T47D (cell line): ENCODE measurements at places on chromosomes 1 and 21.
A peak's percentile ranks its signal among the peaks of the same experiment; 100 is the strongest.

- no peak for DNase-seq
Measured at GRCh38 chr21:35178827-35179226, 129.7 kb upstream of the RUNX1 start.

- DNase-seq = no peak
Measured at GRCh38 chr1:168863772-168864171, 134.8 kb upstream of the DPT start.

DNA sequence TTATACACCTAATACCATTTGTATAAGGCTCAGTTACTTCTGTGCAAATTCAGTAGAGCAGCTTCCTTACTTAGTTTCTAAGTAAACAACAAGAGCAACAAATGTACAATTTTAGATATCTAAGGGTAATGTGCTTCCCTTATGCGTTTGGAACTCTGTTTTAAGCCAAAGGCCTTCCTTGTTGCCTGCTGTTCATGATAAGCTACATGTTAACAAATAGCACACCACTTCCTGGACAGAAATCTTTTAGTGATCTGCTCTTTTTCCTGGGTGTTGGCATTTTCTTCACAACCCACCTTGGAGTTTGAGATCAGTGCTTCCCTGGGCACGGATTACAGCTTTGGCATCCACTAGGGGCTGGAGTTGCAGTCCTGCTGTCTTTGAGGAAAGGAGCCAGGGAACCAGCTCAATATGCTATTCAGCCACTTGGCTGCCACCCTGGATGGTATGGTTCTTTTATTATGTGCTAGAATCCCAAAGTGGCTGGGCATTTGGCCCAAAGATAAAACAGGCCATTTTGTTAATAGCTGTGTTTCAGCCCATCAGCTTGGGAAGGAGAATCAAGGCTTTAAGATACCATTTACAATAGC, 55.6 kb upstream of the ADAR start:
- peak; percentile 18 for DNase-seq

GRCh38 chr1:29197590-29197924, 15.9 kb upstream of the SRSF4 start:
- peak; percentile 65 for DNase-seq

- no peak for DNase-seq
Measured at GRCh38 chr1:61080413-61081143, 1.8 kb upstream of the NFIA start.

DNA sequence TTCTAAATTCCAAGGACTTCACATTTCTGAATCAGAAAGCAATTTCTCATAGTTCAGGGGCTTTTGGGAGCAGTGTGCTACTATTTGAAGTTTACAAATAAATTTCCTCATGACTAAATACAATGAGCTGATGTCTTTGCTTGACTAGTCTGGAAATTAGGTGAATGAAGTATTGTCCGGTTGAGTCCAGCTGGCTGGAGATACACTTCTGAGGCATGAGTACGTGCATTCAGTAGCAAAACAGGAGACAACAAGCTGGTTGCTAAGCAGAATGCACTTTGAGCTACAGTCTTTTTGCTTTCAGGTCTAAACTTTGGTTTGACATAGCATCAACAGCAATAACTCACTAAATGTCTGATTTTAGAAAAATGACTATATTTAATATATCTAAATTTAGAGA, 27.1 kb downstream of the ZNHIT6 start:
- DNase-seq = no peak

DNA sequence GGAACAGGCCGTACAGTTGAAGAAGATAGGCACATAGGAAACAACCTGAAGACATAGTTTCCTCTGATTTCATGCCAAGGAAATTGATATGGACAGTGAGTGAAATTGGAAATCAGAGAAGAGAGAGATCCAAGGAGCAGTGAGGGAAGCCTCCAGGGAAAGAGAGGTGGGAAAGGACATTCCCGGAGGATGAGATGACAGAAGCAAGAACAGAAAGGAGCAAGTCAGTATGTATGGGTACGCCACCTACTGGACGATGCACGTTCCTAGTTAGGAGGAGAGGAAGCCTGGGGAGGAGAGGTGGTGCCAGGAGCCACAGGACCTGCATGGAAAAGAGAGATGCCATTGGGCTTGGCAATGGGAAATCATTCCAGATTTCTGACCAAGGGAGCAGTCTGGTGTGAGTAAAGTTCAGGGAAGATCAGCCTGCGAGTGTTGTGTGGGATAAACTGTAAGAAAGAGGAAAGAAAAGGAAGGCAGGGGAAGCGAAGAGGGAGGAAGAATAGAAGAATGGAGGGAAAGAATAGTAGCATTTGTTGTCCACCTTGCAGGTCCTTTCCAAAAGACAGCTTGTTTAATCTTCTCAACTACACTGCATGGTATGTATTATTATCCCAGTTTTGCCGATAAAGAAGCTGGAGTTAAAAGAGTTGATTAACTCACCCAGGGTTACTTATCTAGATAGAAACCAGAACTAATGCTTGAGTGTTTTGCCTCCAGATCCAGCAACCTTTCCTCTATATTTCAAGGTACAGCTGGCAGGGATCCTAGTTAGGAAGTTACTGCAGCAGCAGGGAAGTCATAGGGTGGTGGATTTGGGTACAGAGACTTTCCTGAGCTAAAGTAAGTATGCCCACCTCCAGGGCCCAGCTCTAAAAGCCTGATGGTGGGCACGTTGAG, 27.4 kb downstream of the C1orf116 start:
- DNase-seq = peak; percentile 45

DNA sequence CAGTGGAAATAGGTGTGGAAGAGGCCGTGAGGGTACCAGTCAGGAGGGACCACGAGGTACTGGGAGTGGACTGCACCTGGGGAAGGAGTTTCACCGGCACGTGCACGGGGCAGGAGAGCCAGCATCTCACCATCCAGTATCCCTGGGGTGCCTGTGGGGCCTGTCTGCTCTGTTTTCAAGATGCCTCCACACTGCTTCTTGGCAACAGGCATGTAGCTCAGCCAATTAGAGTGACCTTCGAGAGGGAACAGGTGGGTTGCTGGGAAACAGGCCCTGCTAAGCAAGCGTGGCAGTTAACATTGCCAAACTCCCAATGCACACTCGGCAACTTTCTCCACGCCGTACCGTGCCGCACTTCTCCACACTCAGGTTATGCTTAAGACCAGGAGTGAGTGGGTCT, 17.7 kb downstream of the KCNC4 start:
- DNase-seq = no peak

- DNase-seq = no peak
Measured at GRCh38 chr1:151005729-151006319, 878 bp downstream of the MINDY1 start.

DNA sequence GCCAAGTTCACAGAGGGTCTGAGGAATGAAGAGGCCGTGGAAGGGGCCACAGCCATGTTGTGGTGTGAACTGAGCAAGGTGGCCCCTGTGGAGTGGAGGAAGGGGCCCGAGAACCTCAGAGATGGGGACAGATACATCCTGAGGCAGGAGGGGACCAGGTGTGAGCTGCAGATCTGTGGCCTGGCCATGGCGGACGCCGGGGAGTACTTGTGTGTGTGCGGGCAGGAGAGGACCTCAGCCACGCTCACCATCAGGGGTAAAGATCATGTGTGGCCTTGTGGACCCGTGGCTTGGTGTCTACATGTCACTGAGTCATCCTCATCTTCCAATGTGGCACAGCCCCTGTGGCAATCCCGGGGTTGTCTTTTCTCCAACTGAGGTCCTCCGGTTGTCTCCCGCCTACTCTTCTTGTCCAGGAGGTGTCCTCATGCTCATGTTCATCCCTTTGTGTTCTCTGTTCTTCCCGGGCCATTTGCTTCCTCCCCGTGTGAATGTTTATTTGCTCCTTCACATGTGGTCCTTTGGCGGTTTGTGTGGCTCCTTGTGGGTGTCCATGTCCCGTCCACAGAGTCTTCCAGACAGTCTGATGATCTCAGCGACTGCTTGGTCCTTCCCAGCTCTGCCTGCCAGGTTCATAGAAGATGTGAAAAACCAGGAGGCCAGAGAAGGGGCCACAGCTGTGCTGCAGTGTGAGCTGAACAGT, 84.2 kb downstream of the OBSCN start:
- DNase-seq = no peak

GRCh38 chr1:189500778-189501177, 976.9 kb downstream of the BRINP3 start:
- DNase-seq = no peak

- DNase-seq = no peak
Measured at GRCh38 chr1:228990906-228991569, 255.8 kb downstream of the RHOU start.

DNA sequence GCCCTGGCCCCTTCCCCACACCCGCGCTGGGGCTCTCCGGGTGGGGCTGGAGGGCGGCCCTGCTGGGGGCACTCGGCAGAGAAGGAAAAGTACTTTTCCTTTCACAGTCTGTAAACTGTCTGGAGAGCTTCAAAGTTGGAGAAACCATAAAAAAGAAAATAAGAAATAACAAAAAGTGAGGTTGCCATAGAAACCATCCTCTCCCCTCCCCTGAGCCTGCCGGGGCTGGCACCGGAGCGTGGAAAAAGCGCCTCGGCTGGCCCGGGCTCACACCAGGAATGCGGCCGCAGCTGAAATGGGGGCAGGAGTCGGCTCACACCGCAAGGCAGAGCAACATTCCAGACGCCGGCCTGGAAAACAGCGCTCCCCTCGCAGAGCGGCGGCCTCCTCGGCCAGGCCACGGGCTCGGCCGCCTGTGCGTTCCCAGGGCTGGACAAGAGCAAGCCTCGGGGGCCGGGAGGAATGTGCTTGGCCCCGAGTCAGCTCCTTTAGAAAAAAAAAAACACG, 69.2 kb downstream of the MORN1 start:
- DNase-seq = no peak

DNA sequence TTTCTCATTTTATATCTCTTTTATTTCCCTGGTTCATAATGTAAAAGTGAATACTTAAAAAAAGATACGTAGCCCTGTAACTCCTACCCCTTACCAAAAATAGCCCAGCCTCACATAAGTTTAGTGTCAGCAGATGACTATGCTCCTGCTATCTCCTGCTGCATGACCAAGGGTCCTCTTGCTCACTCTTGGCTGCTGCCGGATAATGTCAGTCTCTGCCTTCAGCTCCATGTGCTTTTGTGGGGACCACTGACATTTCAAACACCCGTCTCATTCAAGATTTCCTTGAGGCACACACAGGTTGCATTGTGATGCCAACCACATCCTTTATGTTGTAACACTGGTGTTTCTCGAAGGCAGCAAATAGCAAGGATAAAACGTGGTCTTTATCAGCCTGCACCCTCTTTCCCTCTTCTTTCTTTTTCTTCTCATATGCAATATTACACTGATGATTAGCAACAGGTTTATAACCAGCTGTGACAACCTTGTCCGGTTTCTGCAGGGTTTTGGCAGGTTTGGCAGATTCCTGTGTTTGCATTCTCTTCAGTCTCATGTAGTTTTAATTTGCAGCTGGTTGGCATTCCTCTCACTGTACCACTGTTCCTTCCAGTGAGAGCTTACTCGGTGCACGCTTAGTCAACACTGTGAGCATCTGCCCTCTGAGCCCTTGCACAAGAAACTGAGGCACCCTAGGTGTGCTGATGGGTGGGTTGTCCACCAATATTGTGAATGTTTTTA, 62.2 kb downstream of the ZNF684 start:
- DNase-seq = no peak

DNA sequence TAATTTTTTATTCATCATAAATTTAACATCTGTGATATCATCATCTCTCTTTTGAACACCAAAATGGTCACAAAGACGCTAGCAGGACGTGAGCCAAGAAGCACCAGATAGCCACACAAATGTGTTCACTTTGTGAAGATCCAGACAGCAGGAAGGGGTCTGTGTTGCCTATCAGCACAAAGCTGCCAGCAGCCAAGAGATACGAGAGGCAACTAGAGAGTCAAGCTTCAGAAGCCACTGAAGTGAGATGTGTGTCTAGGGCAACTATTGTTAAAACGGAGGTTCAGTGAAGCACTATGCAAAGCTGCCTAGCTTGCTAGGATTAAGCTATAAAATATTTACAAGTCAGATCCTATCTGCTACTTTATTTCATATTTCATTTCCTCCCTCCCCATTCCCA, 45.3 kb downstream of the NDC1 start:
- DNase-seq = no peak

- DNase-seq = no peak
Measured at GRCh38 chr1:167905671-167906070, 8.3 kb downstream of the ADCY10 start.

DNA sequence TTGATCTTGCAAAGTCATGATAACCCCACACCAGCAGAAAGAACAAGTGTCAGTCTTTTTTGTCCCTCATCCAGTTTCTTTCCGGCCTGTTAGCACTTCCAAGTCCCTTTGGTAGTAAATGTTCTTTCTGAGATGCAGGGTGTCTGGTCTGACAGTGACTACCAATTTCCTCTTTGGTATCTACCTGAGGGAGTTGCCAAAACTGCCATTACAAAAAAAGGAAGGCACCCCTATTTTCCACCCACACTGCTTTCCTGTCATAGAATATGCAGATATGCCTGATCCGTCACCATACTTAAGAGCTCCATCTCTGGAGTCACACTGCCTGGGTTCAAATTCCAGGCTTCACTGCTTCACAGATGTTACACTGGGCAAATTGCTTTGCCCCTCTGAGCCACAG, 72.4 kb downstream of the ZNF281 start:
- DNase-seq = no peak

DNA sequence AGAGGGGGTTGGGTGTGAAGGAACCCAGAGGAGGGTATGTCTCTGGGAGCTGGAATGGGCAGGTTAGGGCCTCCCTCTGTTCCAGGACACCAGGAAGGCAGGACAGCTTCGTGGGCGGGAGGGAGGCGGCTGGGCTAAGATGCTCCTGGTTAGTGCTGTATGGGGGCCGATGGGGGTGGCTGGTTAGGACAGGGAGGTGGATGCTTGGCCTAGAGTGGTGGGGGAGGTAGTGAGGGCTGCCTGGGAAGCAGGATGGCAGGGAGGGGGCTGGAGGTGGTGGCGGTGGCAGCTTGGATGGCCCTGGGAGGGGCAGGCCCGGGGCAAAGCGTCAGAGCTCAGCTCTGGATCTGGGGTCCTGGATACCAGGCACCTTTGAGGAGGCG, 6.2 kb upstream of the MMP23B start:
- no peak for DNase-seq

GRCh38 chr21:35222541-35222941, 173.4 kb upstream of the RUNX1 start:
- no peak for DNase-seq

- DNase-seq = no peak
Measured at GRCh38 chr1:119554183-119554582, 47.2 kb downstream of the HSD3B1 start.

DNA sequence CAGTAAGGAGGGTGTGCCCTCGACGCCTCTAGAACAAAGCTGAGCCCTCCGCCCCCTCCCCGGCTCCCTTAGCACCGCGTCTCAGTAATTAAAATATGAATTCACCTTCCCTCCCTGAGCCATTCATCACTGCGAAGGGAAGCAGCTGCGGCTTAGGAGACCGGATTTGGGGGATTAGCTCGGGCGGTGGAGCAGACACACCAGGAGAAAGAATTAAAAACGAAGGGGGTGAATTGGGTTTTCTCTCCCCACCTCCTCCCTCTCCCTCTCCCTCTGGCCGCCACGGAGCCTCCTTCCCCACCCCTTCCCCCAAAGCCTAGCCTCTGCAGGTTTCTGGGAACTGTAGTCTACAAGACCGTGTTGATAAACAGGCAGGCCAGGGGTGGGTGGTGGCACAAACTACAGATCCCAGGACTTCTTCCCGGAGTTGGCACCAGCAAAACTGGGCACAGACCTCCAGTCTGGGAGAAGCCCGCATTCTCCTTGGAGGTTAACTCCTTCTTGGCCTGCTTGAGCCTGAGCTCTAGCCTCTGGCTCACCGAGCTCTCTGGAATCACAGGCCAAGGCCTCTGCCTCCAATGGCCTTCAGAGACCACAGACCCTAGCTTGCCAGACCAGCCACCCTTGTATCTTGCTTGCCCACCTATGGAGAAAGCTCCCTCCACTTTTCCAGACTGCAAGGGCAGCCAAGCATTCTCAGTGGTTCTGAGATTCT, 10.8 kb downstream of the BLACAT1 start:
- DNase-seq = no peak
